Stimulated activated CD4-positive, alpha-beta T cell treated with anti-CD3 and anti-CD28 coated beads, Interleukin-4, amount 100 ng/mL, for 24 hours (primary cell): ENCODE measurements at places on chromosomes 12 and 14.
A peak's percentile ranks its signal among the peaks of the same experiment; 100 is the strongest.

DNA sequence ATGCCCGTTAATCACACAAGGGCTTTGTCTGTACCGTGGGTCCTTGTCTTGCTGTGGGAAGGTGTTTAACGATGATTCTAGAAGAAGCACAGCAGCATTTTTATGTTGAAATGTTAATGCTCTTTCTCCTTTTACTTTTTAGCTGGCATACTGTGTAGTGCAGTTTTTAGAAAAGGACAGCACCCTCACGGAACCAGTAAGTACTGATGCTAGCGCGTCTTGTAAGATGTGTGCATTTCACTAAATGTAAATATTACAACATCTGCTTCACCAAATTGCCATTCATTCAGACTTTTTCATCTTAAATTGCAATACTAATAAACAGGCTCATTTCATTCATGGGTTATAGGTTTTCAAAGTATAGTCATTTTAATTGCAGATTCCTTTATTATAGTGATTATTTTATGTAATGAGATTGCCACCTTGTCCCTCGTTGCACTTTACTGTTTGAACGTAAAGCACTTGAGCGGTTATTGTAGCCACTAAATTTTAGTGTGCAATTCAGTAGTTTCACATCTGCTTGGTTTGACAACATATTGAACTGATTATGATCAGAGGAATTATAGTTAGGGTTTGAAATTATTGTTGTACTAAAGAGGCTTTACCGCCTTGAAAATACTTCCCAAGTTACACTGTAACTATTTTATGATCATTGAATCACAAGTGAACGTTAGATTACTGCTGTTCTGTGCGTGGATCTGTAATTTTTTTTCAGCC, 69.8 kb upstream of the DYNC1H1 start:
- no peak for DNase-seq

DNA sequence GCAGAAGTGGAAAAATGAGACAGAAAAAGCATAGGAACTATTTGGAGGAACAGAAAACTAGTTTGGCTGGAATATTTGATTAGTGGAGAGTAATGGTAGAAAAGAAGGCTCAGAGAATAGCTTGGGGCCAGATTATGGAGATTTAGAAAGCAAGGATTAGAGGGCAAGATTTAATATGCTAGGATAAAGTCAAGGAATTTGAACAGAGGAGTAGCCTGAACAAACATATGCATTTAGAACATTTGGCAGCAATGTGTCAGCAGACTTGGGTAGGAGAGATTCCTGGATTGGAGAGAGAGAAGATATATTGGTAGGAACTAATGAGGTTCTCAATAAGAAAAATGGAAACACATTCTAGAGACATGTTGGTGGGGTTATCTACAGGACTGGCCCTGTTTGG, 229.2 kb upstream of the PKP2 start:
- no peak for DNase-seq

GRCh38 chr14:77812028-77812427, 12.1 kb downstream of the ADCK1 start:
- no peak for DNase-seq

DNA sequence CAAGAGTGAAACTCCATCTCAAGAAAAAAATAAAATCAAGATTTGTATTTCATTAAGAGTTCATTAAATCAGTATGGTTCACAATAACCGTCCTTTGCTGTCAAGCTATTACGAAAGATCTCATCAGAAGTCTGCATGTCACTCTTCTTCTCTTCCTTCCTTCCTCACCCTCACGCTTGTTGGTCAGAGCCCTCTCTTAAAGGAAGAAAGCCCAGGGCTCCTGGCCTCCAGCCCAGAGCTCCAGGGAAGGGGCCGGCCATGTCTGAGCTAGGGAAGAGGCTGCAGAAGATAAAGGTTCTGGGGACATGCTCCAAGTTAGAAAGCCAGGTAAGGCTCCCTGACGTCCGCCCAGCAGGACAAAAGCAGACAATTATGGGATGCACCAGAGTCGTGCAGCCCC, 43.1 kb upstream of the DLK1 start:
- no peak for DNase-seq

GRCh38 chr12:51390457-51390856, 749 bp downstream of the GALNT6 start:
- no peak for DNase-seq

DNA sequence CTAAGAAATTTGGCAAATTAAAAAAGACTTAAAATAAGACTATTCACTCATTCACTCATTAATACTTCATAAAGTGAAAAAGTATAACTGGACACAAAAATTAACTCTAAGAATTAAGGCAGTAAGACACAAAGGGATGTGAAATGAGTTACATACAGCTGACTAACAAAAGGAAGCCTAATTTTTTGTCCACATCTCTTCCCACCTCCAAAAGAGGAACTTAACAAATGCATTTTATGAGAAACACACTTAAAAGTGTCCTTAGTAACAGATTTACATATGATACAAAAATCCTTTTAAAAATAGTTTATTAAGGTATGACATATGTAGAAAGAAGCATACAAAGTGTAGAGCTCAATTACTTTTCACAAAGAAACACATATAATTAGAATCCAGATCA, 88.9 kb downstream of the NUMB start:
- DNase-seq, result no peak

DNA sequence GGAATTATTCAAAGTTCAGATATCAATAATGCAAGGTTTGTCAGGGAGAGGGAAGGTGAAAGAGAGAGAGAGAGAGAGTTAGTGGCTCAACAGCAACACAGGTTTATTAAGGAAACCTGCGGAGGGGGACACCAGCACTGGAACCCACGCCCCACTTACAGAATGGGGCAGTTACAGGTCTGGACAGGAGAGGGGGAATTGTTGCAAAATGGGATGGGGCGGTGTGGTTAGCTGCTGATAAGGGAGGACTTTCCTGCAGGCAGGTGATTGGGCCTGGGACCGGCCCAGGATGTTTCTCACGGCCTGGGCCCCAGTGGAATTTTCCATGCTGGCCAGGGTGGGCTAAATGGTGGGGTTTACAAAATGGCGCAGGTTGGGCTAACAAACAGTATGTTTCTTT, 278.2 kb upstream of the SLC16A7 start:
- DNase-seq, result no peak

- no peak for DNase-seq
These were observed 2.4 kb downstream of the TIGAR start for GRCh38 chr12:4323396-4323795.

- DNase-seq, result no peak
These were observed 69.8 kb downstream of the NCOR2 start for GRCh38 chr12:124497658-124498057.

- peak; percentile 28 for DNase-seq
These were observed 45.2 kb upstream of the C14orf132 start for GRCh38 chr14:95993768-95994592.

GRCh38 chr12:62128175-62128975, 131.8 kb upstream of the USP15 start:
- no peak for DNase-seq

DNA sequence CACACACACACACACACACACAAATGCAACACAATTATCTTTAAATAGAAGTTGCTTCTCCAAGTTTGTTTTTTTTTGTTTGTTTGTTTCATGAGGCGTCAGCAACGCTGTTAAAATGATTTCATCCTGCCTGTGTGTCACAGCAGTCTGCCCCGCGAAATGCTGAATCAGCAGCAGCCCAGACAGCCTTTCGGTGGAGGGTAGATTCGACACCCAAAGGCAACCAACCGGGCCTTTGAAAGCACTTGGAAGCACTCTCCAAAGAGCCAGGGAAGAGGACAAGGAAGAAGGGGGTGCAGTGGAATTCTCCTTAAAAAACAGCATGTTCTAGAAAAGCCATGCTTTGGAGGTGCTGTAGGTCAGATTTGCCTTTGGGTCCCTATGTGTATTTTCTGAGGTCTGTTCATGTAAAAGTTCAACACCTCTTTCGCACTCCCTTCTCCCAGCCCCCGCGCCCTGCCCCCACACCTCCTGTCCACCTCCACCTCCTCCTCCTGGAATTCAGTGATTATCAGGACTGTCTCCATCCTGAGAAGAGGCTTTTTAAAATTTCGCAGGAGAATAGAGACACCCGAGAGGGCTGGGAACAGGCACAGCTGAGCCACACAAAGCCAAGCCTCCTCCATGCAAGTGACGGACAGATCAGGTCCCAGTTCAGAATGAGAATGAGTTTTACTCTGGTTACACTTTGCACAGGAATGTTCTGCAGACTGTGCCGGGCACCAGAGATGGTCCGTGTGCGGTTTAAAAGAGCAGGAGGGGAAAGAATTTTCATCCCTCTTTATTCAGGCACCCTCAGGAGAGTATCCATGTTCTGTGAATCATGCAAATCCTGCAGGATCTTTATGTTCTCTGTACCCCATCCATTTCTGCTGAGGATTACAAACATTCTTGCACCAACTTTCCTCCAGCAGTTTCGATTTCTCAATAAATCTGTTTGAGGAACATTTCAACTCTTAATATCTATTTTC, 177.9 kb downstream of the ETV6 start:
- no peak for DNase-seq

- no peak for DNase-seq
These were observed 58.0 kb downstream of the CDC42BPB start for GRCh38 chr14:102999227-102999895.

GRCh38 chr14:105914738-105915385, 388.5 kb downstream of the TMEM121 start:
- no peak for DNase-seq

DNA sequence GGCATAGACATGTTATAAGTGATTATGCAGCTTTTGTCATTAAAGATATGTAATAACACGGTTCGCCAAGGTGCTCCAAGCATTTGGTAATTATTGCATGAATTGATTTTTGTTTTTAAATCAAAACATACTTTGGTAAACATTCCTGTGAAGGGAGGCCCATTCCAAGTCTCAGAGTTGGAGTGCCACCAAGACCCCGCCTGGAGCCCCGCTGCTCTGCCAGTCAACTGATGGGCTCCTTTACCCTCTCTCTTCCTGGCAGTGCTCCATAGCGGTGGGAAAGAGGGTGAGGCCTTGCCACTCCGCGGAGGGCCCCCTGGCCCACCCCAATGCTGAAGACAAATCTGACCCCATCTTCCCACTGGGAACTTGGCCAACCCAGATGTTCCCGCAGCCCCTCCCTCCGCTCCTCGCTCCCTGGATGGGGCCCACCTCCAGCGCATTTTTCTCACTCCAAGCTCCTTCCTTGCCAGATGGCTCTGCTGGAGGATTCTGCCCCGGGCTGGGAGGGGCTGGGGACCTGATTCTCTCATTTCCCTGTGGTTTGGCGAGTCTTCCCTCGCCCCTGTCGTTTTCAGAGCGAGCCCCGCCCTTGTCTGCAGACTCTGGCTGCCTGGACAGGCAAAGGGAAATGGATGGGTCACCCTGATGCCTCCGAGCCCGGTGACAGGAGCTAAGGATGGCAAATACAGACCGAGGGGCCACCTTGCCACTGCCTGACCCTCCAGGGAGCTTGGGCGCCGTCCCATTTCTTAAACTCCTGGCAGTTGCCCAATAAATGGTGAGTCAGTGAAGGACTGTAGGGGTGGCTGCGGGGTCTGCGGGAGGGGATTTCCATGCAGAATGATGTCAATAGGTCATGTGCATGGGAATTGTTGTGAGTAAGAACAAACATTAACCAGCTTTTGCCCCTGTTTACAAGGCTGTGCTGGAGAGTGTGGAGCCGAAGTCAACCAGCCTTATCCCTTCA, 9.2 kb upstream of the PAPLN start:
- no peak for DNase-seq

DNA sequence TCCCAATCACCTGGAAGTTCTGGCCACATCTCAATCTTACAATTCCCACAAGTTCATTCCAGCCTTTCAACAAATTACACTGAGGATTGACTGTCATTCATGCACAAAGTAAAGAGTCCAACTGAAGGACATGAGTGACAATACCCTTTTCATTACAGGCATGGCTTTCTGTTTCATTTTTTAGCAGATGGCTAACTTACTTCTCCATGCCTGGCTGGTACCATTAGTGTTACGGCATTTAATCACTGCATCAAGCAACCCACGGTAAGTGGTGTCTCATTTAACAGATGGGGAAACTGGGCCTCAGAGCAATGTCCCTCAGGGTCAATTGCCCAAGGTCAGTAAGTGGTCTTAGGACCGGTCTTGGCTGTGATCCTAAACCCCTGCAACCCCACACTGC, 114.4 kb downstream of the PRICKLE1 start:
- DNase-seq, result no peak

GRCh38 chr12:130916241-130916911, 37.3 kb upstream of the ADGRD1 start:
- no peak for DNase-seq

DNA sequence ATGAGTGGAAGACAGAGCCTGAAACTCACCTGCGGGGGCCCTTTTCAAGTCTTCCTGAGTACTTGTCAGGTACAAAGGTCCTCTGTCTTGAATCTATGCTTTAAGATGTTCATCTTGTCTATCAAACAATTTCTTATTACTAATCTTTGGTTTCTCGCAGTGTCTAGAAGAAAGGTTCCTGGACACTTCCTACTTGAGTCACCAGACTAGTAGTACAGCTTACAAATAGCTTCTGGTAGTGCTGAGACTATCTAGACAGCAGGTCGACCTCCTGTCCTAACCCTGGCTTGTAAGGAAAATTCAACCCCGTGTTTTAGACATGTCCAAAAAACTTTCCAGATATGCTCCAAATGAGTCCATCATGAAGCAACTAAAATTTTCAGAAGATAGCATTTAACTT, 11.2 kb upstream of the ARID2 start:
- no peak for DNase-seq

DNA sequence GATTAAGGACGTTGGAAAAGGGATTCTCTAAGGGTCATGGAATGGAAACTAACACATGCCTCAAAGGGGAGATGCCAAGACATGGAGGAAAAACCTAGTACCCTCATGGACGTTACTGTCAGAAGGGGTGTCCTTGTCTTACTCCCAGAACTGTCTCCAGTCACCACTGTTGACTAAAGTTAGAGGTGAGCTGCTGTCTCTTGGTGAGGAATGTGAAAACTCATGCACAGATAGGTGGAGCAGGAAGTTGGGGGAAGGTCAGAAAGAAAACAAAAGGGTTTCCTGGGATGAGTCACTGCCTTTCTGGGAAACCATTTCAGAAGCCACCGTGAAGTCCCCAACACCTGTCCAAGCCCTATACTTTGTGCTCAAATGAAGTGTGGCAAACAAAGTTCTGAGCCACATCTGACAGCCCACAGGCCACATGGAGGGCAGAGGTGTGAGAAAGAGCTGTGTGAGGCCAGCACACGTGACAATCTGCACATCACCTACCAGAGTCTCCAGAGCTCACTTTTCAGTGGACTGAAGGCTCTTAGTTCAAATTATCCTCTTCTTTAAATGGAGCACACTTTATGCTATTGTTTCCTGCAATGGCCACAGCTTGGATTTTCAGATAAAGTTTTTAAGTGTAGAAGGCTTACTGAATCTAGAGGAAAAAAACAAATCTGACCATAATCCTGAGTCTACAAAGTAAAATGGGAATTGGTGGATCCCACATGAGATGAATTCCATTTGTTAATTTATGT, 92.9 kb upstream of the EGLN3 start:
- DNase-seq, result peak; percentile 66

DNA sequence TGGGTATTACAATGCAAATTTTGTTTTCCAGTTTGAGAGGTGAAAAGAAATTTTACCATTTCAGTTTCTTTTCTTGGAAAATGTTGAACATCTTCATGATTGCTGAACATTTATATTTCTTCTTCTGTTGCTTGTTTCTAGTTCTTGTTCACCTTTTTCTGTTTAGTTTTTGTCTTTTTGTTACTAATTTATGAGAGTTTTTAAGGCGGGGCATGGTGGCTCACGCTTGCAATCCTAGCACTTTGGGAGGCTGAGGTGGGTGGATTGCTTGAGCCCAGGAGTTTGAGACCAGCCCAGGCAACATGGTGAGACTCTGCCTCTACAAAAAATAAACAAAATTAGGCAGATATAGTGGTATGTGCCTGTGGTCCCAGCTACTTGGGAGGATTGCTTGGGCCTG, 10.7 kb downstream of the KIF5A start:
- DNase-seq, result no peak
